ENCODE measurements at places on chromosomes 1 and 21.

DNA sequence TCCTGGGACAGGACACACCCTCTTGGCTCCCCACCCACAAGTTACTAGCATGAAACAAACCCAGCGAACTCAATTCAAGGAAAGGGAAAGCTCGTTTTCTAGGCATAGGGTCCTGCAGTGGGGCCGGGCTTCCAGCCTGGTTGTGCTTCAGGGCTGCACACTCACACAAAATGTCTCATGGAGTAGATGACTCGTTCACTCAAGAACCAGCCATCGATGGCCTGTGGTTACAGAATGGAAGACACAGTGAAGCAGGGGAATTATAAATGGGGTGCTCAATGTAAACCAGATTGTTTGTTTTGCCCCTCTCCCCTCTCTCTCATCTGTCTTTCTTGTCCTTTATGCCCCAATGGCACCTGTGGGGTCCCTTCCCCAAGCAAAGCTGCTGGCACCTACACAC is 56.0 kb upstream of the COX20 start:
- DNase-seq = no peak

GRCh38 chr1:92662048-92662447 is 122.9 kb downstream of the EVI5 start:
- DNase-seq = no peak

DNA sequence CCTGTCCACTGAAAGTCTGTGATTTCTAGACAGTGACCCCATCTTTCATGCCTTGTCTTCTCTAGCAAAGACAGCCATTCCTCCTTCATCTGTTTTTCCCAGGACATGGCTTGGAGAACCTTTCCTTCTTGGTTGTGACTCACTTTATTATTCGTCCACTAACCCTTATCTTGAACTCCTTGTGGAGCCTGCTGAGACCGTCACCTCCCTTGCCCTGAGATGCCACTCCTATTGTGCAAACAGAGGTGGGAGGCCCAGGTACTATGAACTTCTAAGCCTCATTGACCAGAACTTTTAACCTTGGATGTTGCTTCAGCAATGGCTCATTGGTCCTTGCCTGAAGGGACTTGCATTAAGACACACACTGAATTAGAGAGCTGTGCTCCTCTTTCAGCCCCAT is 117.5 kb downstream of the FOXD2 start:
- no peak for DNase-seq

- no peak for DNase-seq
Measured at GRCh38 chr21:33836408-33836807, 79.2 kb downstream of the ATP5PO start.

DNA sequence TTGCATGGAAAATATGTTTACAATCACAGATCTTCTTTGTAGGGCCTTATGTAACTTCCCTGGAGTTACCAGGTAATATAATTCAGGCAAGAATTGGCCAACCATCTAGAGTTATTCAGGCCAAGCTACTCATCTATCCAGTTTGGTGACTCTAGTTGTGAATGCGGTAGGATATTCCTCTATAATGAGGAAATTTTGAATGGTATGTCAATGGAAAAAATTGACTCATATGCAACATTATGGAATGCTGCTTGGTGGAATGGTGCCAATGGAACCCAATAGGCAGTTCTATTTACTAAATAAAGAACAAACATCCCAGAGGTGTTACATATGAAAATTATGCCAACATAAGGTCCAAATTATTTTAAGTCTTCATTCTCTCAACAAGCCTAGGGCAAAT is 5.6 kb upstream of the TNFSF18 start:
- DNase-seq = no peak

Data from stimulated activated CD8-positive, alpha-beta memory T cell treated with anti-CD3 and anti-CD28 coated beads, Interleukin-2, amount 100 ng/mL, for 1 hour (primary cell).